ENCODE measurements at places on chromosomes 13 and 19.

DNA sequence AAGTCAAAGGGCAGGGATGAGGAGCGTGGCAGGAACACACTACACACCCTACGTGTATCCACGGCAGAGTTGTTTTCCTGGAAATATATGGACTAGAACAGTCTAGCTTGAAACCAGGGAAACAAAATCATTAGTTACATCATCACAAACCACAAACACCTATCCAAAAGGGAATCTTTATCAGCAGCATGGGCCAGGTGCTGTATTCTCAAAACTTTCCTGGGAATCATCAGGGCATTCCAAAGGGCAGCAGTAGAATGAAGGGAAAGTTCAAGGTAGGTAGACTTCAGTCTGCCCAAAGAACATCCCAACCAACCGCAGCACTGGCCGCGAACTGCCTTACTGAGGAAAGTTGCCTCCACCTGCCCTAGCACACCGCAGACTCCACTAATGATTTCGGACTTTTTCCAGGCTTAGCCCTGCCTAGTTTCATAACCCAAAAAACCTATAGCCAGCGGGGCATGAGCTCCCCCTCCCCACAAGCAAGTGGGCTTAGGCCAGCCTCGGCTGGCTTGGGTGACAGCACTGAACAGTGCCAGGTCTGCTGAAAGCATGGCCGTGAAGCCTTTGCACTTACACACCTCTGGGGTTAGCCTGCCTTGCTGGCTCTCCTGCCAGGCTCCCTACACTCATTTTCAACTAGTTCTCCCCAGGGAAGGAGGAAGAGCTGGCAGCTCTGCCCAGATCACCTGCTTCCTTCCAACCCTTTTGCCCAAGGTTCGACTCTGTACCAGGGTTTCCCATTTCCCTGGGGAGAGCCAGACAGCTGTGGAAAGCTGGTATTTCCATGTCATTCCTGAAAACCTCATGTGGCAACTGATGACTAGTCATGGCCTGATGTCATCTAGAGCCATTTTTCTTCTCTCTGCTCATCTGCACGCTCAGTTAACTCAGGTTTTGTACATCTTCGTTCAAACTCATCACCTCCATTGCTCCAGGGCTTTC, 77.3 kb upstream of the UBAC2 start:
- no peak for DNase-seq
- no peak overlapping the region for H3K4me3 ChIP-seq
- peaks cover 14% of the 10 kb centered on the region for H3K36me3 ChIP-seq
- no peaks in the 10 kb centered on the region for H3K27me3 ChIP-seq
- no peak overlapping the region for H3K27ac ChIP-seq
- peaks cover 51% of the 10 kb centered on the region for H3K4me1 ChIP-seq

- H3K27ac ChIP-seq, result no peak overlapping the region
- H3K27me3 ChIP-seq, result peaks cover 32% of the 10 kb centered on the region
- H3K4me3 ChIP-seq, result no peak overlapping the region
Measured at GRCh38 chr19:32824191-32824751, 45.3 kb downstream of the SLC7A9 start.

- H3K4me1 ChIP-seq, result no peaks in the 10 kb centered on the region
- H3K4me3 ChIP-seq, result no peak overlapping the region
- no peaks in the 10 kb centered on the region for H3K36me3 ChIP-seq
- no peak for DNase-seq
- no peak overlapping the region for H3K27ac ChIP-seq
Measured at GRCh38 chr19:33640773-33641172, 19.0 kb downstream of the CHST8 start.

- H3K36me3 ChIP-seq, result peaks cover 6% of the 10 kb centered on the region
- no peak overlapping the region for H3K27ac ChIP-seq
- H3K4me3 ChIP-seq, result no peak overlapping the region
- H3K27me3 ChIP-seq, result no peaks in the 10 kb centered on the region
Measured at GRCh38 chr19:2810141-2811091, 9.3 kb upstream of the ZNF554 start.

DNA sequence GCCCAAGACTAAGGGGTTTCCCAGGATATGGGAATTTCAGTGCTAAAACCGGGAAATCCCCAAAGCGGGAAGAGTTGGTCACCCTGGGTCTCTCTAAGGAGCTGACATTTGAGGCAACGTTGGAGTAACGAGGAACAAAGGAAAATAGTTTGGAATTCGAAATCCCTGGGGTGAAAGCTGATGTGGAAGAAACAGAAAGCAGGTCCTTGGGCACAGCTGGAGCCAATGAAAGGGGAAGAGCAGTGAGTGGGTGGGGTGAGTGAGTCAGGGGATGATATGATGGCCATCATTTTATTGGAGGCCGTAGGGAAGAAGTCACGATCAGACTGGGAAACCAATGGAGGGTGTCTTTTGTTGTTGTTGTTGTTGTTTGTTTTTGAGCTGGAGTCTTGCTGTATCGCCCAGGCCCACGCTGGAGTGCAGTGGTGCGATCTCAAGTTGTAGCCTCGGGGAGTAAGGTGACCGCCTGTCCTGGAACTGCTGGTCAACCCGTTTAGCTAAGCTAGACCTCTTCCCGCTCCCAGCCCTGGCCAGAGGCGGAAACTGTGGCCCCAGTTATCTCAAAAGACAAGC, 3.4 kb upstream of the RFX2 start:
- H3K36me3 ChIP-seq, result peaks cover 6% of the 10 kb centered on the region
- no peak overlapping the region for H3K27ac ChIP-seq
- DNase-seq, result no peak
- H3K27me3 ChIP-seq, result peaks cover 2% of the 10 kb centered on the region

GRCh38 chr13:113489549-113490495, 689 bp downstream of the DCUN1D2 start:
- peaks cover 56% of the 10 kb centered on the region for H3K4me1 ChIP-seq
- H3K4me3 ChIP-seq, result peak overlapping the region; percentile 87
- DNase-seq, result peak; percentile 52
- H3K27ac ChIP-seq, result peak overlapping the region; percentile 8

DNA sequence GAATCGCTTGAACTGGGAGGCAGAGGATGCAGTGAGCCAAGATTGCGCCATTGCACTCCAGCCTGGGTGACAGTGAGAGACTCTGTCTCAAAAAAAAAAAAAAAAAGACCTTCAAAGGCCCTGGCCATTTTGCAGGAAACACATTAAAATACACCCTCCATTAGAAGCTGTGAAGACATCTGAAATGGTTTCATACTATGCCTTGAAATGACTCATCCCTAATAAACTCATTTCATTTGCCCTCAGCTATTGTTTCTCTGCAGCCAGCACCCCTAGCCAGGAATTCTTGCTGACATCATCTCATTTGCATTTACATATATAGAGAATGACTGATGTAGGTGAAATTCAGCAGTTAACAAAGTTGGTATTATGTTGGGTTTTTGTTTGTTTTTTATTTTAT, 8.7 kb downstream of the EML2 start:
- H3K27ac ChIP-seq, result peak overlapping the region; percentile 10
- H3K4me3 ChIP-seq, result peak overlapping the region; percentile 27
- no peaks in the 10 kb centered on the region for H3K27me3 ChIP-seq

GRCh38 chr19:40923934-40924391, 41.9 kb upstream of the CYP2A7 start:
- H3K27me3 ChIP-seq, result no peaks in the 10 kb centered on the region
- H3K27ac ChIP-seq, result no peak overlapping the region
- no peaks in the 10 kb centered on the region for H3K4me1 ChIP-seq
- no peak overlapping the region for H3K4me3 ChIP-seq

GRCh38 chr19:30428844-30429243, 56.7 kb downstream of the ZNF536 start:
- H3K27me3 ChIP-seq, result no peaks in the 10 kb centered on the region
- H3K4me3 ChIP-seq, result no peak overlapping the region
- H3K27ac ChIP-seq, result no peak overlapping the region
- DNase-seq, result no peak
- H3K4me1 ChIP-seq, result no peaks in the 10 kb centered on the region

- no peaks in the 10 kb centered on the region for H3K27me3 ChIP-seq
Measured at GRCh38 chr19:27774827-27775226, 1438.1 kb downstream of the UQCRFS1 start.

DNA sequence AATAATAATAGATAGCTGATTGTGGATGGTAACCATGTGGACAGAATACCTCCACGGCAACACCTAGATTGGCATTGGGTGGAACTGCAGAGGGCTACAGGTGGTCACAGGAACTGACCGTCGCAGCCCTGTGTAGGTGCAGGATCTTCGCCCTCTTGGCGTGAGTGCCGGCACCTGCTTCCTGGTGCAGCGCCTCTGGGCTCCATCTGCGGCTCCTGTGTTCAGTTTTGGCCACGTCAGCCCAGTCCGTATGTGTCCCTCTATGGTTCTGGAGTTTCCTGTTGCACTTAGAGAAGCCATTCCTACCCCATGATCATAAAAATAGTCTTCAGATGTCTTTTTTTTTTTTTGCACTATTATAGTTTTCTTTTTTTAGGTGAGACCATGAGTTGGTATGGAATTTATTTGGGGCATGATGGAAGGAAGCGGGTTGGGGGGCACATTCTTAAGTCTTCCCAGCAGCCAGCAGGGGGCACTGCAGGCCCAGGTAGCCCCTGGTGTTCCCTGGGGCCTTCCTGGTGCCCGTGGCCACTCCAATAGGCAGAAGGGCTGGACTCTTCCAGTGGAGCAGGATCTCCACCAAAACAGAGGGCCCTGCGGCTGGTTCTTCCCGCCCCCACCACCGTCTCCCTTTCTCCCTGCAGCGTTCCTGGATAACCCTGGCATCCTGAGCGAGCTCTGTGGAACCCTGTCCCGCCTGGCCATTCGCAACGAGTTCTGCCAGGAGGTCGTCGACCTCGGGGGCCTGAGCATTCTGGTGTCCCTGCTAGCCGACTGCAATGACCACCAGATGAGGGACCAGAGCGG, 10.1 kb upstream of the SLC25A42 start:
- H3K4me3 ChIP-seq, result no peak overlapping the region
- no peaks in the 10 kb centered on the region for H3K27me3 ChIP-seq
- H3K4me1 ChIP-seq, result no peaks in the 10 kb centered on the region

DNA sequence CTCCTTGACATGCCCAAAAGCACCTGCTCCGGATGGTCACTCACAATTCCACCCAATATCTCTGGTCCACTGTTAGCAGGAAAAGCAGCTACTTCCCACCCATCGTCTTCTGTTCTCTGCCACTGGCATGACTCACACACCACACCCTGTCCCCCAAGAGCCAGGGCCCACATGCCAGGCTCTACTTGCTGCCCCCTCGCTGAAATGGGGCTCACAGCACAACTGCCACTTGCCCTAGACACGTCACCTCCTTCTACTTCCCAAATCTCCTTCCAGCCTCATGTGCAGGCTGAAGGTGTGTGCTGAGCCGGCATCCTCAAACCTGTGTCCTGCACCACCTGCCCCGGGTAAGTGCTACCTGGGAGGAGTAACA, 65.0 kb downstream of the TBC1D4 start:
- H3K4me3 ChIP-seq, result no peak overlapping the region
- H3K4me1 ChIP-seq, result no peaks in the 10 kb centered on the region
- H3K36me3 ChIP-seq, result no peaks in the 10 kb centered on the region
- no peak overlapping the region for H3K27ac ChIP-seq
- DNase-seq, result no peak

- DNase-seq, result no peak
- H3K27ac ChIP-seq, result no peak overlapping the region
- peaks cover 8% of the 10 kb centered on the region for H3K4me1 ChIP-seq
Measured at GRCh38 chr13:21033856-21034602, 27.4 kb downstream of the LATS2 start.

DNA sequence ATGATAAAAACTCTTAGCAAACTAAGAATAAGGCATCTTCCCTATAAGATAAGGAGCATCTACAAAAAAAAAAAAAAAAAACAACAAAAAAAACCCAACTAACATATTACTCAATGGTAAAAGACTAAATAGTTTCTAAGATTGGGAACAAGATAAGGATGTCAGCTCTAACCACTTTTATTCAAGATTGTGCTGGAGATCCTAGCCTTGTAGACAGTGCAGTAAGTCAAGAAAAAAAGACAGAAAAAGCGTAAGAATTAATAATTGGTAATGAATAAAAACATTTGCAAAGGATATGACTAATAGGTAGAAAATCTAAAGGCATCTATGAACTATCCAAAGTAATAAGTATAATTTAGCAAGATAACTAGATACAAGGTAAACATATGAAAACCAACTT, 33.0 kb downstream of the ZIC2 start:
- H3K36me3 ChIP-seq, result no peaks in the 10 kb centered on the region
- no peak overlapping the region for H3K27ac ChIP-seq
- peaks cover 24% of the 10 kb centered on the region for H3K27me3 ChIP-seq
- H3K4me1 ChIP-seq, result no peaks in the 10 kb centered on the region
- no peak for DNase-seq

DNA sequence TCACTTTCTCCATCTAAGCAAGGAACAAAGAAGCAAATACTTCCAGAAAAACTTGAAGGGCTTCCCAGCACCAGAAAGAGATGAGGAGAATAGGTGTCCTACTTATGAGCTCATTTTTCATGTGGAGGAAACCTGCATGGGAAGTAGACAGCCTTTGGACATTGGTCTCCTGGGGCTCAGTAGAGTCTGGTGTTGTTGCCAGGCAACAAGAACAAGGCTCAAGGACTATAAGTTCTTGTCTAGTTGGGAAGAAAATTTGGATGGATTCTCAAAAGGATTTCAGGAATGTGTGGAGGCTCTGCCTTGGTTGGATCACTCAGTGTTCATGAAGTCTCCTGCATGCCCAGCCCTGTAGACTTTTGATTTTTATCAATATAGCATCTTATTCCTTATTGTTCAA, 84.5 kb downstream of the MBNL2 start:
- H3K4me3 ChIP-seq, result no peak overlapping the region
- peaks cover under 1% of the 10 kb centered on the region for H3K4me1 ChIP-seq
- no peak overlapping the region for H3K27ac ChIP-seq
- DNase-seq, result no peak
- peaks cover 3% of the 10 kb centered on the region for H3K36me3 ChIP-seq

GRCh38 chr13:26855921-26856320, 95.3 kb upstream of the GPR12 start:
- H3K4me1 ChIP-seq, result no peaks in the 10 kb centered on the region
- no peak for DNase-seq
- no peak overlapping the region for H3K27ac ChIP-seq
- no peak overlapping the region for H3K4me3 ChIP-seq
- peaks cover 47% of the 10 kb centered on the region for H3K27me3 ChIP-seq

- no peak overlapping the region for H3K27ac ChIP-seq
- H3K27me3 ChIP-seq, result no peaks in the 10 kb centered on the region
- H3K36me3 ChIP-seq, result peaks cover 7% of the 10 kb centered on the region
- no peak for DNase-seq
- peaks cover 22% of the 10 kb centered on the region for H3K4me1 ChIP-seq
- no peak overlapping the region for H3K4me3 ChIP-seq
Measured at GRCh38 chr13:114134944-114135610, 2.7 kb upstream of the RASA3 start.

- H3K27ac ChIP-seq, result no peak overlapping the region
- peaks cover 61% of the 10 kb centered on the region for H3K4me1 ChIP-seq
- H3K4me3 ChIP-seq, result no peak overlapping the region
Measured at GRCh38 chr19:29678484-29679106, 13.3 kb downstream of the PLEKHF1 start.

- H3K4me3 ChIP-seq, result no peak overlapping the region
- H3K27ac ChIP-seq, result no peak overlapping the region
- H3K36me3 ChIP-seq, result no peaks in the 10 kb centered on the region
- H3K4me1 ChIP-seq, result no peaks in the 10 kb centered on the region
- H3K27me3 ChIP-seq, result no peaks in the 10 kb centered on the region
Measured at GRCh38 chr13:38693641-38694040, 6.8 kb downstream of the FREM2 start.

GRCh38 chr19:56309511-56310185, 5.0 kb downstream of the ZSCAN5A start:
- H3K4me1 ChIP-seq, result peaks cover 27% of the 10 kb centered on the region
- peaks cover 10% of the 10 kb centered on the region for H3K36me3 ChIP-seq
- no peak overlapping the region for H3K4me3 ChIP-seq
- DNase-seq, result peak; percentile 76
- H3K27ac ChIP-seq, result no peak overlapping the region

Measured in activated T-cell treated with anti-CD3 and anti-CD28 coated beads, Interleukin-2, amount 50 U/mL, for 72 hours (primary cell).